Stimulated activated CD4-positive, alpha-beta T cell treated with anti-CD3 and anti-CD28 coated beads, TNF-alpha, amount 100 ng/mL, for 48 hours (primary cell): ENCODE measurements at places on chromosomes 3 and 15.

GRCh38 chr3:58009026-58009748, 965 bp downstream of the FLNB start:
- no peak for DNase-seq

GRCh38 chr3:50609071-50609762, 2.4 kb downstream of the CISH start:
- no peak for DNase-seq

GRCh38 chr15:52673312-52673711, 5.9 kb downstream of the ATOSA start:
- DNase-seq: no peak

- DNase-seq: no peak
Measured at GRCh38 chr15:89899295-89899945, 5.6 kb upstream of the AP3S2 start.

- DNase-seq: no peak
Measured at GRCh38 chr3:71395927-71396695, 187.4 kb downstream of the FOXP1 start.

DNA sequence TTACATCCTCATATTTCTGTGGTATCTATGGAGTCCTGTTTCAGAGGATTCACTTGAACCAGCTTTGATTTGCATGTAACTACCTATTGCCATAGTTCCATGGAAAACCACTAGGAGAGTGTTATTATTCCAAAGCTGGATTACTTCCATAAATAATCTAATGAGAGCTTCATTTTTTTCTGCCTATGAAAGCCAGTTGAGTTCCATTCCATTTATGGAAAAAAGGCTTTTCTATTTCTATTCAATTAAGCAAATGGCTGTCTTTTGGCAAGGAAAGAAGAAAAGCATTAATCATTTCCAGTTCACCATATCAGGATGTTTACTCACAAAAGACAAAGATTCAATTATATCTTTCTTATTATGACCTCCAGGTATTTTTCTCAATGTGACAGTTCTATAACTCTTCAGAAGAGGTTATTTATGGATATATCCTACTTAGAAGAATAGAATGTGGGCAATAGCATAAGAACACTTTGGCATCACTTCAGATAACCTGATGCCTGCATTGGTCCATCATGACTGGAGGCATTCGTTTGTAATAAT, 259.9 kb upstream of the ZPLD1 start:
- no peak for DNase-seq

DNA sequence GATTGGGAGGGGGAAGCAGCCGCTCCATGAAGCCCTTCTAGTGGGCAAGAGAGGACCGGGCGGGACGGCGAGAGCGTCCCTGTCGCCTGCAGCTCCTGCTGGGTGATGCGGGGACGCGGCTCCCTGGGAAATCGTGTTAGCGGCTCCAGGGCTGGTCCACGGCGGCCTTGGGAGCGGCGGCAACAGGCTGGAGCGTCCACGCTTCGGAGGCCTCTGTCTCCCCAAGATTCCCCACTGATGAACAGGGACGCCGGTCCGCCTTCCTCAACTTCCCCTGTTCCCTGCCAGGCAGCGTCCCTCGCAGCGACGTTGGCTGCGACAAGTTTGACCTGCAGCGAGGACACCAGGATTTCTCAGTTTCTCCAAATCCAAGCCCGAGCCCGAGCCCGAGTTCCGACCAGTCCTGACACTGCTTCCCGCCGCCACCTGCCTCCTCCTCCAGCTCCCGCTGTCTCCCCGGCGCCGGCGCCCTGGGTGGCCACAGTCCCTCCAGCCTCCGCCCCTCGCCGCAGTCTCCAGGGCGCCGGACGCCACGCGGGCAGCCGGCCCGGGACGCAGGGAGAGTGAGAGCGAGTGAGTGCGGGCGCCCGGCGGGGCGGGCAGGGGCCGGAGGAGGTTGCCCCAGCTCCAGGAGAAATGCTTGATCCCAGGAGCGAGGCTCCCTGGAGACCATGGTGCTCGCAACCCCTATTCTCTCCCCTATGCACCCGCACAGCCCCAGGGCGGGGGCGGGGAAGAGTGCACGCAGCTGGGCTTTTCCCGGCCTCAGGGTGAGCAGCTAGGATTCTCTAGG, 78.1 kb upstream of the RNF7 start:
- DNase-seq: no peak

DNA sequence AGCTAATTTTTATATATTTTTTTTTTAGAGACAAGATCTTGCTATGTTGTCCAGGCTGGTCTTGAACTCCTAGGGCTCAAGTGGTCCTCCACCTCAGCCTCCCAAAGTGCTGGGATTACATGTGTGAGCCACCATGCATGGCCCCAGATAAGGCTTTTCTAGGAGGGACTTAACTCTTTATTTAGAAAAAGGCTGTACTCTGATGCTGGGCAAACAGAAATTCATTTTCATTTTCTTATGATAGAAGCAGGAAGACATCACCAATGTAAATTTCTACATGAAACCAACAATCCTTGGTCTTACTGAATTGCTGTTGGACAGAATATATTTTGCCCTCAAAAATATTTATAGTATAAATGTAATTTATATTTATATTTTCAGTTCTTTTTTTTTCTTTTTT, 9.6 kb downstream of the NIPA1 start:
- DNase-seq: no peak

DNA sequence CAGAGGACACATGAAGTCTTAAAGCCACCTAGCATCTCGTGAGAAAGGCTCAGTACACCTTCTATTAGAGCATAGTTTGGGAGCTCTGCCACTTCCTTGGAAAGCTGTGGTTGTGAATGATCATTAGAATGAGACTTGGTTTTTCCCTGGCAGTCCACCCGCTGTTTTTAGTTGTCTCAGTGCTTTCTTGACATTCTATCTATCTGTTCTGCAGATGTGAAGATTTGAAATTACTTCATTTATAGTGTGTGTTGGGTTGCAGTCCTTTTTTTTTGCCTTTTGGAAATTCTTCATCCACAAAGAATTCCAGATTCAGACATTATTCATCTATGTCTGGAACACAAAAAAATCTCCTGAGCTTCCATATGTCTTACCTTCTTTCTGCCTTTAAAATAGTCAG, 23.7 kb downstream of the PPP2R3A start:
- no peak for DNase-seq

DNA sequence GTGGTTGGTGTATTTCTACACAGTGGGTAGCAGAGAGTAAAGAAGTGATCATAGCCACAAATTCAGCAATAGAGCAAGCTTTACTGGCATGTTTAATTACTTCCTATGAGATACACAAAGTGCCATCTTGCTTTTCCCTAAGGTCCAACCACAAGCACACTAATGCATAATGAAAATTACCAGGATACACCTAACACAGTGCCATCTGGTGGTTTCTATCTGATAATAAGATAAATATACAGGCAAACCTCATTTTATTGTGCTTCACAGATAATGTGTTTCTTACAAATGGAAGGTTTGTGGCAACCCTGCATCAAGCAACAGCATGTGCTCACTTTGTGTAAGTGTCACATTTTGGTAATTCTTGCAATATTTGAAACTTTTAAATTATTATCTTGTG, 223.0 kb downstream of the NSUN3 start:
- no peak for DNase-seq

DNA sequence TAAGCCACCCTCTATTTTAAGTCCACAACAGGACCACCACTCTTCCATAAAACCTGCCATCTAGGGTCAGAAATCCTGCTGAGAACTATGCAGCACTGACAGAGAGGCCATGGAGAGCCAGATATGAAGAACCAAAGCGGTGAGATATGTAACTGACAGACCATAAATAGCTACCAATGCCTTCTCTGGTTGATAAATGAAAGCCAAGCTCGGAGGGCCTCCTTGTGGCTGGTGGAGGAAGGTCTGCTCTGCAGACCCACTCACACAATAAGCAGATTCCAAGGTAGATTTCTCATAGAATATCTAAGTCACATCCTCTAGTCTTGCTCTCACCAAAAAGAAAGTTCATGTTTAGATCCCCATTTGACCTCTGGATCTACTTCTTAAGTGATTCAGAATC, 38.9 kb downstream of the RYK start:
- DNase-seq: no peak

GRCh38 chr3:163438760-163439159, 1639.5 kb downstream of the SI start:
- no peak for DNase-seq

- DNase-seq: no peak
Measured at GRCh38 chr3:110900576-110900975, 171.0 kb upstream of the NECTIN3 start.

DNA sequence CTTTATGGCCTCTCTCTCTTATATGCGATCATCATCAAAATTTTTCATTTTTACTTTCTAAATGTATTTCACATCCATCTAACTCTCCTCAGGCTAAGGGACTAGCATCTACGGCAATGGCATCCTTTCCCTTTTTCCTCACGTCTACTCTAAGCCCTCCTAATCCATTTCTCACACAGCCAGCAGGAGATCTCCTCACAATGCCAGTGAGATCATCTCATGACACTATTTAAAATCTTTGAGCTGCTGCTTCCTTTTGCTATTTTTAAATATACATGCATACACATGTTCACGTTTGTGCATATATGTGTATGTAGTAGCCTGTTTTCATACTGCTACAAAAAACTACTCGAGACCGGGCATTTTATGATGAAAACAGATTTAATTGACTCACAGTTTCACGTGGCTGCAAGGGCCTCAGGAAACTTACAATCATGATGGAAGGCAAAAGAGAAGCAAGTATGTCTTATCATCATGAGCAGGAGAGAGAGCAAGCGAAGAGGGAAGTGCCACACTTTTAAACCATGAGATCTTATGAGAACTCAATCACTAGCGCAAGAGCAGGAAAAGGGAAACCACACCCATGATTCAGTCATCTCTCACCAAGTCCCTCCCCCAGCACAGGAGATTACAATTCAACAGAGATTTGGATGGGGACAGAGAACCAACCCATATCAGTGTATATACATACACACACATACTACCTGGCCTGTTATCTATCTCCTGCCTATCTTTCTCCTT, 599.2 kb upstream of the ROBO1 start:
- no peak for DNase-seq

DNA sequence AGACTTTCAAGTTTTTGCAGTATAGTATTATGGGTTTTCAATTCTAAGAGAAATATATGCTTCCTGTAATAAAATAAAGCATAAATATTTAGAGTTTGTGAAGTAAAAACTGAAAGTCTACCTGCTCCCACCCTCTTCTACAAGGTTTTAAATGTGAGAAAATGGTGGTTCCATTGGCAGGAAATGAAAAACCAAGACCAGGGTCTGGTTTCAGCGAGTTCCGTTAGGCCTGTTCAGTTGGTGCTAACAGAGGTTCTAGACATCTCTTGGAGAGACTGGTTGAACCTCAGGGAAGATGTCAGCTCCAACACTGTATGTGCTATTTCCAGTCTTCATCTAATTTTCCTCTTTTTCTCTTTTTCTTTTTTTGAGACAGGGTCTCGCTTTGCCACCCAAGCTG, 11.8 kb upstream of the MYO1E start:
- no peak for DNase-seq

GRCh38 chr15:66452420-66452819, 45.1 kb downstream of the SNAPC5 start:
- DNase-seq: no peak
